GM12892 (cell line): ENCODE measurements at places on chromosomes 3 and 15.
A peak's percentile ranks its signal among the peaks of the same experiment; 100 is the strongest.

- DNase-seq, result peak; percentile 51
Measured at GRCh38 chr15:66701422-66702034, 508 bp upstream of the SMAD6 start.

DNA sequence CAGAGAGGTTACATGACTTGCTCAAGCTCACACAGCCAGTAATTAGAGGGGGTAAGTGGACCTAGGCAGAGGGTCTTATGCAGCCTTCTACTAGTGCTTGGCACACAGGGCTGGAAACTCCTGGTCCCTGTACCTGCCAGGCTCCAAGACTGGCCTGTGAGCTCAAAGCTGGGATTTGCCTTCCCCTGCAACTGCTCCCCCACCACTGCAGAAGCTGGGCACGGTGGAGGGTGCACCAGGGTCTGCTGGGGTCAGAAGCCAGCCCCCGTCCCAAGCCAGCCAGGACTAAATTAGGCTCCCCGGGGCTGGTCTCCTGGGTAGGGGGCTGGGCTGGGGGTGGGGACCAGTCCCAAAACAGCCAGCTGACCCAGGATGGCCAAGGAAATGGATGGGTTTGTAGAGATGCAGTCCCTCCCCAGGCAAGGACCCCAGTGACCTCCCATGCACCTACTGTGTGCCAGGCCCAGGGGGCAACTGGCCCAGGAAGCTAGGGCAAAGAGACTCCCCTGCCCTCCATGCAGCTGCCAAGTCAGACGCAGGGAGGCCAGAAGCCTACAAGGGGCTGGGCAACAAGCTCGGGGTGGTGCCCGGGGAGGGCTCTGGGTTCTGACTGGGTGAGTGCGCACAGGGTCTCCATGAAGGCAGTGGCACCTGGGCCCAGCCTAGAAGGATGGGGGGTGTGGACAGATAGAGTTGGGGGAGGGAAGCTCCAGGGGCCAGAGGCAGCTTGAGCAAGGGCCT is 51.8 kb upstream of the LINGO1 start:
- DNase-seq, result no peak

DNA sequence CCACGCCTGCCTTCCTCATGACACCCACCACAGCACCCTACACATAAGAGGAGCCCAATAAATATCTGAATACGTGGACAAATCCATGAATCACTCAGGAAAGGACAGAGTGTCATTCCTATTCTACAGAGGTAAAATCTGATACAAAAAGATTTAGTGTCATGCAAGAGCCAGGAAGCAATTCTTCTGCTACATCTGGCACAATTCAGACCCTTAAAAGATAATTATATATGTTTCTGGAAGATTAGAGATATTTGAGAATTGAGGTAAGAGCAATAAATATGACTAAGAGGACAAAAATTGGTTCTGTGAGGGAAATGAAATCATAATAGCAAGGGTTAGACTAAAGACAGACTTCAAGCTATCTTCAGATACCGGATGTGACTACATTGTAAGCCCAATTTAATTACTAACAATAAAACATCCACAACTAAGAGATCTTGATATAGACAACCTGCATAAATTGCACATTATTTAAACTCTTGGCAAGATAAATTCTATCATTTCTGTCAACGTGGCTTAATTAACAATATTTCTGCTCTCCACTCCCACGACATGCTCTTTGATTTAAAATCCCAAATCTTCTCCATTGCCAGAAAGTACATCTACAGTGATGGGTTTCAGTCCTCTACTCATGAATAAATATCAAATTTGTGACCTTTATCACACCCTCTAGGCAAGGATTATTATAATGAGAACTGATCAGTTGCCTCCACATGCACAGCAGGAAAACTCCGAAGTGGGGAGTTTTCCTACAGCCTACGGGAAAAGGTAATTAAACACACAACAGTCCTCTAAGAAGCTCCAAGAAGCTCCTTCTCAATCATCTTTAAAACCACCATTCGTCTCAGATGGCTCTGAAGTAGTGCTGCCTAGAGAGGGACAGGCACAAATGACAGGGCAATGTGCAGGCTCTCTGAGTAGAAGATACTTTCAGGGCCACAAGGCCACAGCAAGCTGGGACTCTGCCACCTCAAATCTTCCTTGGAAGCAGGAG is 32.6 kb downstream of the MB21D2 start:
- no peak for DNase-seq

GRCh38 chr3:114764056-114764492 is 383.0 kb downstream of the ZBTB20 start:
- no peak for DNase-seq

DNA sequence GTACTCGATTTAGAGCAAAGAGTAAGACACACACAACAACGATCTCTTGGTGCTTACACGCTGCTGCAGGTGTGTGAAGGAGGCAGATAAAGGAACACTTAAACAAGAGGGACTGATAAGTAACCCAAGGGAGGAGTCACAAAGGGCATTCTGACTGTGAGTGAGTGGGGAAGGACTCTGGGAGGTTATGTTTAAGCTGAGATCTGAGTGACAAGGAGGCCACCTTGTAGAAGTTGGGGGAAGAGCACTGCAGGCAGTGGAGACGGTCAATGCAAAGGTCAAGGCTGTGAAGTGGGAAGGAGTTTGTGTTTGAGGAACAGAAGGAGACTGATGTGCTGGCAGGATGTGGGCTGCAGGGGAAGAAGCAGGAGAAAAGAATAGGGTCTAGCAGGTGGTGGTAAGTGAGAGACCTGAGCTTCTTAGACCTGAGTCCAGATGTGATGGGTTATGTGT is 63.1 kb downstream of the LPP start:
- DNase-seq, result no peak

DNA sequence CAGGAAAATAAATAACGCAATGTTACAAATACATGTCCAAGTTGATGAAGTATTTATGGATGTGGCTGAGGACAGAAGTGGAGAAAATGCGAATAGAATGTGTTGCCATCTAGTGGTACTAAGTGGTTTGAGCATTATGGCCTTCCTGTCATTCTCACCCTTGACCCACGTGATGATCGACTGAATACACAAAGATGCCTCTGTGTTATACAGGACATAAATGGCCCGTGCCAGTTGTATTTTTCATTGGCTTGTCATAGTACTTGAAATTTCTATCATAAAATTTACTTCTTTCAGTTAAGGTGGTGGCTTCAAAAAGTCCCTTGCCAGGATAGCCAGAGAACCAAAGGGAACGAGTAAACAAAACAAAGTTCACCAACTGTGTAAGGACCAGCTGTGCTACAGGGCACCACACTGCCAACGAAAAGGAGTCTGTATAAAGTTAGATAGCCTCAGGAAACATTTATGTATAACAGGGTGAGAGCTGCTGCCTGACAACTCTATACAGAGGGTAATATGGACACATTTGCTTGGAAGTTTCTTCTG is 103.7 kb downstream of the MYH15 start:
- DNase-seq, result no peak

DNA sequence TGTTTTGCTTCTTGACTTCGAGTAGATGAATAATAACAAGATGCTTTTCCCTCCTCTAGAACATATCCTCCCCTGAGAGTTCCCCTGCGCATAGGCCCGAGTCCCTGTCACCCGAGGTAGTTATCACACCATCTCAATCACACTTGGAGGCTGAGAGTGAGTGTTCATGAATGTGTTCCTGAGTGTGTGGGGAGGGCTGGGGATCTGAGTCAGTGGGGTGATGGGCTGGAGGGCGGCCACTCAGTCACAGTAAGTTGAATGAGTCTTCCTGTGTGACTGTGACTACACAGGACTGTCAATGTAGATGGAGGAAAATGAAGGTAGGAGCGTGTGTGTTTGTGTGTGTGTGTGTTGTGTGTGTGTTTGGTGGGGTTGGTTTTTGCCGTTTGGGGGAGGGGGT is 71.0 kb downstream of the SETD5 start:
- no peak for DNase-seq

GRCh38 chr15:20345401-20345958 is 196.1 kb downstream of the GOLGA6L6 start:
- no peak for DNase-seq

DNA sequence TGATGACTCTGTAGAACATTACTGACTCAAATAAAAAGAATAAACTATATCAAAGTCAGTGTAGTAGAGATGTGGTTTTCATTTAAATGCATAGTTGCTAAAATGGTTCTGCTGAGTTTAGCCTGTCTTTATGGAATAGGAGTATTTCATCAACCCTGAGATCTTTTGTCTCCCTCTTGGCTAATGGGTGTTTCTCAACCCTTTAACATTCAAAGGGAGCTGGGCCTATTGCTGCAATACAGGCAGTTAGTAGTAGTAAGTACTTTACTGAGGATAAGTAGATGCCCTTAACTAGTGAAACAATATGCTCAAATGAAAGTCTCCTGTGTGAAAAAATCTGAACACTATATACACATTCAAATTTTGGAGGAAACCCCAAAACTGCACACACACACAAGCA is 184.7 kb upstream of the TTC14 start:
- no peak for DNase-seq

DNA sequence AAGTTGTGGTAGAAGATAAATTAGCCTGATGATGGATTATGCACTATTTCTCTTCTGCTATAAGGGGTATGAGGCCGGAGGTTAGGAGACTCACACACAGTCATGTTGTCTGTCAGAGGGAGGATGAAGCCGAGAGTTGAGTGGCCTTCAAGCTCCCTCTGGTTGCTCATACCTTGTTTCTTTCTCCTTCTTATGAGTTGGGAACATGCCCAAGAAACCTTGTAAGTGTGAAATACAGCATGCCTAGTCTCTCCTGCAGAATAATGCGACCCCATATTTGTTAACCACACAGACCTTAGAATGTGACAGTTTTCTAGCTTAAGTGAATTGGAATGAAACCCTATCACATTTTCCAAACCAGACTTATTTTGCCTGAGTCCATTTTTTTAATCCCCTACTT is 366.7 kb downstream of the PTPRG start:
- DNase-seq, result no peak

DNA sequence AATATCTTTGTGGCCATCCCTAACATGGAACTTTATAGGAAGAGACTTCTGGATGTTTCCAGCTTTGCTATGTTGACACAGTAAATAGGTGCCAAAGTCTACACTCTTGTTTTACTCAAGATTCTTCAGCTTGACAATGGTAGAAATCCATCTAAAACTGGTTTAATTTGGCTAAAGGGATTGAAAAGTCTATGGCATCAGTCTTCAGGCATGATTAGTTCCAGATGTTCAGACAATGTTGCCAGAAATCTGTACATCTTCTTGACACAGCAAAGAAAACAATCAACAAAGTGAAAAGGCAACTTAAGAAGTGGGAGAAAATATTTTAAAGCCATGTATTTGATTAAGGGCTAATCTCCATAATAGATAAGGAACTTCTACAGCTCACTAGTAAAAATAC is 130.5 kb downstream of the LRRC3B start:
- no peak for DNase-seq

DNA sequence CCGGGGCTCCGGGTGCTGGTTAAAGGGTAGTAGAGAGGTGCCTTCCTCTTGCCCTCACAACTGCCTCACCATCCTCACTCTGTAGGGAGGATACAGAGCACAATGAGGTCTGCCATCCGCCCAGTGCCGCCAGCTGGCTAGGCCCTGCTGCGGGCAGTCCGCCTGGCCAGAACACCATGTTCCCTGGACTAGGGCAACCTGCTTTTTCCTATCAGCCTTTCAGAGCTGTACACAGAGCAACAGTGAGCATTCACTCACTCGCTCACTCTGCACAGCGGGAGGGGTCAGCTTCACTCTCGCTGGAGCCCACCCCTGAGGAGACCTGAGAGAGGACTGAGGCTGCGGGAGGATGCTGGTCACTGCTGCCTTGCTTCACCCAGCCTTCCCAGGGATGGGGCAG is 218.7 kb upstream of the CHRNA7 start:
- DNase-seq, result no peak
